ENCODE measurements at places on chromosomes 1 and 21.

- DNase-seq: no peak
These were observed 18.4 kb upstream of the COL6A1 start for GRCh38 chr21:45963232-45963570.

GRCh38 chr1:27861436-27861835 lies 10.9 kb upstream of the THEMIS2 start:
- no peak for DNase-seq

DNA sequence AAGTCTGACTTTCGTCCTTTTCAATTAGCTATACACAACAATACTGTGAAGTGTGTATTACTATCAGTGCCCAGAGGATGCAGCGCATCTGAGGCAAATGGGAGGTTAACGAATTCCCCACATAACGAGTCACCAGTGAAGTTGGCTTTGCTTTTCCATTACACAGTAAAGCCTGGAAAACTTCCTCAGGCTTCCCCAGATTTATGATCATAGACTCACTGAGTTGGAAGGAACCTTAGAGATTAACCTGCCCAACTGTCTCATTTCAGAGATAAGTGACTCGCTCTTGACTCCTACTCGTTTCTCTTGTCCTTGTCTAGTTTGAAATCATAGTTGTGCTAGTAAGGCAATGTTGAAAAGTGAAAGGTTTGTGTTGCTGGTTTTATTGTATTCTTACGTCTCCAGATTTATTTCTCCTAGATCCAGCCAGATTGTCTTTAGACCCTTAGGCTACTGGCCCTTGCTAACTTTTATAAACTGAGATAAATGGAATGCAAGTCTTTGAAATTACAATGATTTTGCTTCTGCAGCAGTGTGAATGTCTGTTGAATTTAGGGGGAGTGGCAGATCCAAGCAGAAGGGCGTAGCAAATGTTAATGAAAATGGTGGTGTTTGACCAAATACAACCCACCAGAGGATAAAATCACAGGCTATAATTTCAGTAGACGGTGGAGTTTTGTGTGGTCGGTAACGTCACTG lies 17.3 kb downstream of the S1PR1 start:
- DNase-seq: no peak

DNA sequence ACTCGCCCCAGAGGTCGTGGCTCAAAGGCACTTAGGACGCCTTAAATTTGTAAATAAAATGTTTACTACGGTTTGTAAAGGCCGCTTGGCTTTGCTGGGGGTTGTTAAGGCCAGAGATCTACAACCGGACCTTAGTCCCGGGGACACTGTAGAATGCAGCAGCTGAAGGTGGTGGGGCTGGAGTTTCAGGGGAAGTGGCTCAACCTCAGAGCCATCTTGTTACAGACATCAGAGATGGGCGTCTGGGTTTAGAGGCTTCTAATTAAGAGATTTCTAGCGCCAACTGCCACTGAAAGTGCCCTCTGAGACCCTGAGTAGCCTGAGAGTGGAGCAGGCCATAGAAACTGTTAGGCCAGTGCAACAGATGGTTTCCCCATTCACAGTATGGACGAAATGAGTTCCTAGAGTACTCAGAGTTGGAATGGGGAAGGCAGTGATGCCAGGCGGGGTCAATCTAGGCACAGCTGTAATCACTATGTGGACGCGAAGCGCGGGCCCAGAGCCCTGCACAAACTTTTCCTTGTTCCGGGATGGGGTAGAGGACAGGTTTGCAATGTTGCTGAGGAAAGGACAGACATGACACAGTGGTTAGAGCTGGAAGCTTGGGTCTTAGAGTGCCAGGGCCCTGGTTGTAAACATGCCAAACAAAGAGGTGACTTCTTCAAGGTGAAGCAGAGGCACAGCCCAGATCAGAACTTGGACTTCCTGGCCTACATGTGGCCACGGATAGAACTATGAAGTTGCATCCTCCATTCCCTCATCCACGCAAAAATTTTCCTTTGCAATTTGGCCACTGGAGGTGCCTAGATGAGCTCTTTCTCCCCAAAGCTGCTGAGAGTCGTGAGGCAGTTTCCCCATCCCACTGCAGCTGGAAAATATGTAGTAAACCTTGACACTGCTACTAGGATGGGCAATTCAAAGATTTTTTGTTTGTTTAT lies 6.0 kb downstream of the HLX start:
- DNase-seq: no peak

GRCh38 chr1:233055879-233056641 lies 105.6 kb downstream of the NTPCR start:
- no peak for DNase-seq

DNA sequence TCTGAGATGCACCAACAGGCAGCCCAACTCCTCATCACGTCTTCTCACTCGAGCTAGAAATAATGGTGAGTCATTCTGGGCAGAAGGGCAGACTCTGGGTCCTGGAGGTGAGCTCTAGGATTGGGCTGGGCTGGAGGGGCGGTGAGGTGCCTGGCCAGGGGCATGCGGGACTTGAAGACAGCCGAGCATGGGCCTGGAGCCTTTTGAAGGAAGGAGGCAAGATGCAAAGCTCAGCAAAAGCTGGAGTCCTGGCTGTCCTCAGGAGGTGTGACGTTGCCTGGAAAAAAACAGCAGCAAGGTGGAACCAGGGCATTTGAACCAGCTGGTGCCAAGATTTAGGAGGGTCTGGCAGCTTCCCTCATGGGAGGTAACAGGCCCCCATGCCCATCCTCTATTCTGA lies 712 bp downstream of the KCNA2 start:
- DNase-seq: no peak

GRCh38 chr1:4593106-4593505 lies 61.3 kb upstream of the AJAP1 start:
- no peak for DNase-seq

DNA sequence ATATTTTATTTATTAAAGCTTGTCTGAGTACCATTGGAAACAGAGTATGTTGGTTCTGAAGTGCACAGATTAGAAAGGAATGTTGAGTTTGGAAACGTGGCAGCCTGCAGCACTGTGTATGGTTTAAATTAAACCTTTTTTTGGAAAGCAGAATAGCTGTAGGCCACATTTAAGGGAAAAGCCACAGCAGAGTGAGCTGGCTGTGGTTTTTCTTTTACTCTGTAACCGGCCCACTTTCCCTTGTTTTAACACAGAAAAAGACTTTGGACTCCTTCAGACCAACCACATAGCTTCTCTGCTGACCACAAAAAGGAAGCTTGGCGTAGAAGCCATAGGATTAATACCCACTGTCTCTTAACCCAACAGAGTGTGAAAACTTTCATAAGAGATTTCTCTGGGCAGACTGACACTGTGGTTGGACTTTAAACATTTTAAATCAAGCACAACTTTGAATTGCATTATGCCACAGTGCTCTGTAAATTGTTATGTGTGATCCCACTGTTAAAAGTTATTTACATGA lies 75.2 kb downstream of the NFIA start:
- peak; percentile 45 for DNase-seq

- no peak for DNase-seq
These were observed 6.5 kb upstream of the MAB21L3 start for GRCh38 chr1:116104667-116105066.

DNA sequence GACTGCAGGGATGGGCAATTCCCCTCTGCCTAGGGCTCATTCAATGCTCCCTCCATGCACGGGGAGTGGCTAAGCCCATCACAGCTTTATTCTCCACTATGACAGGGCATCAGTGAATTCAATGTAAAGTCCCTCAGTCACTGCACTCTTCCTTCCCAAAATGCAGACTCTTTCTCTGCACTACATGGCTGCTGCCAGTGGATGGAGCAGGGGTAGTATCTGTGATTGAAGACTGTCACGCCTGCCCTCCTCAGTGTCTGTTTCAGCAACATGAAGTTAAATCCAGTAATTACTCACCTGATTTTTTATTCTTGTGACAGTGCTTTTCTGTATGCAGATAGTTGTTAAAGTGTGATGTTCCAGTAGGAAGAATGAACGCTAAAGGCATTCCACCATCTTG lies 1323.2 kb downstream of the AMY1C start:
- no peak for DNase-seq

GRCh38 chr1:17440074-17440826 lies 773 bp upstream of the RCC2 start:
- DNase-seq: no peak
